ENCODE measurements at places on chromosomes 5 and 9.

DNA sequence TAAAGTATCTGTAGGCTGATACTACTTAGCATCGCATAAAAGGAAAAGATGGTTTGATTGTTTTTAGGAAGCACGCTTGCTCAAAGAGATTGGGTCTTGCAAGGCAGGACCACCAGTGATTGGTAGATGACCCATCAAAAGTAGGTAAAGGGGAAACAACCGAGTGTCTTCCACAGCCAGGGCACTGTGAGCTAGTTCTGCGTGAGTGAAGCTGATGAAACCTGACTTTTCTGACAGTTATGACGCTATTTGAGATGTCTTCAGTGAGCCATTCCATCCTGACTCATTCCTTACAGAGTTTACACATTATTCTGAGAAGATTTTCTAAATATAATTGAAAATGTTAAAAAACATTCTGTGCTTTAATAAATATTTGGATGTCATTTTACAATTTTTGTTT lies 49.7 kb downstream of the BASP1 start:
- DNase-seq, result peak; percentile 66

DNA sequence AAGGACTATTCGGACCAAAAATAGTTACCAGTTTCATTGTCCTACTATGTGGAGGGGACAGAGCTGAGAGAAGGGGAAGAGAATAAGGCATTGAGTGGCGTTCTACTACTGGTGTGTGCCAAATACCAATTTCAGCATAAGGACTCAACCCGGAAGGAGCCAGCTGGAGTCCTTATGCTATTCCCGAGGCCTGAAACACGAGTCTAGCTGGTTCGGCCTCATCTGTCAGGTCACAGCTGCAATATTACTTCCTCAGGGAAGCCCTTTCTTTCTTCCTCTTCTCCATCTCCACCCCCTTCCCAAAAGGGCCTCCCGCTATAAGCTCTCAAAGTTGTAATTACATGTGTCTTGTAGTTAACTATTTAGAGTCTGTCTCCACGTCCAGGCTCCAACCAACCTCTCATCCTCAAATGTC lies 20.5 kb upstream of the FER start:
- DNase-seq, result peak; percentile 48

- peak; percentile 44 for DNase-seq
Observed at GRCh38 chr9:86652736-86653135, 294.6 kb downstream of the GAS1 start.

GRCh38 chr5:15604986-15605385 lies 105.0 kb downstream of the FBXL7 start:
- DNase-seq, result peak; percentile 40

GRCh38 chr5:148979083-148979723 lies 83.7 kb downstream of the SH3TC2 start:
- no peak for DNase-seq

DNA sequence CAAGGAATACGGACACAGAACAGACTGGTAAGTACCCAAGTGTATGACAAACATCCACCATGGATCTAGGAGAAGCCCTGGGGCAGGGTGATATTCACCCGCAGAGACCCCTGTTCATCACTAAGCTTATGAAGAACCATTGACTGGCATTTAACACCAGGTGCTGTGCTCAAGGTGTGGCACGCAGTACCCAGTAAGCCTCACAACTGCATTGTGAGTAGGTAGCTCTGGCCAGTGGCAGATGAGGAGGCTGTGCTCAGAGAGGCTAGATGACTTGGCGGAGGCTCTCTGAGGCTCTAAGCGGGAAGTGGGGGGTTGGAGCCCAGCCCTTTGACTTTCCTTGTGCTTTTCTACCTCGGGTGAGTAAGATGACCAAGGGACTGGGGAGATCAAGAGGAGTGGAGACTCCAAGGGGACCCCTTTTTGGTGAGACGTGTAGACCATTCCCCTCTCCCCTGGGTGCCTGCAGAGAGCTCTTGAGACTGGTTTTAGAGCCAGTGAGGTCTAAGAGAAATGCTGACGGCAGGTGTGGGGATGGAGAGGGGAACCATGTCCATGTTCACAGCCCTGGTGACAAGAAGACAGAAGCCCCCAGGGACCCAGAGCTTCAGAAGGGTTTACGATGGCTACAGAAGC lies 70.8 kb downstream of the IL6ST start:
- DNase-seq, result no peak

DNA sequence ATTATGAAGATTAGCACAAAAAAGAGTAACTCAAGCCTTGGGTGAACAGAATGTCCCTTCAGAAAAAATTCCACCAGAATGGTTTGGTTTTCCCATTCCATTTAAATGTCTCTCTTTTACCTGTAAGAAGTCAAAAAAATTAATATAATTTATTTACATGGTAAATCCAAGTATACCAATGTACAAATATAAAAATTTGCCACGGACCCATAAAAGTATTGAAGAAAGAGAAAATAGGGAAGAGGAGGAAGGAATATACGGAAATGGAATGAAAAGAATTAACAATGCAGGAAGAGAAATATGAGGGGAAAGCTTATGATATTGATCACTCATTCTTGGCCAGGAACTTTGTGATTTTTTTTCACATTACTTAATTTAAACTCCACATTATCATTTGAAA lies at the start of gene OR13C9:
Gene OR13C9, minus strand, starts transcription at position 101 of the 400 bp plus-strand sequence. Its CDS starts 0 bp downstream, at position 101.
- DNase-seq, result no peak

DNA sequence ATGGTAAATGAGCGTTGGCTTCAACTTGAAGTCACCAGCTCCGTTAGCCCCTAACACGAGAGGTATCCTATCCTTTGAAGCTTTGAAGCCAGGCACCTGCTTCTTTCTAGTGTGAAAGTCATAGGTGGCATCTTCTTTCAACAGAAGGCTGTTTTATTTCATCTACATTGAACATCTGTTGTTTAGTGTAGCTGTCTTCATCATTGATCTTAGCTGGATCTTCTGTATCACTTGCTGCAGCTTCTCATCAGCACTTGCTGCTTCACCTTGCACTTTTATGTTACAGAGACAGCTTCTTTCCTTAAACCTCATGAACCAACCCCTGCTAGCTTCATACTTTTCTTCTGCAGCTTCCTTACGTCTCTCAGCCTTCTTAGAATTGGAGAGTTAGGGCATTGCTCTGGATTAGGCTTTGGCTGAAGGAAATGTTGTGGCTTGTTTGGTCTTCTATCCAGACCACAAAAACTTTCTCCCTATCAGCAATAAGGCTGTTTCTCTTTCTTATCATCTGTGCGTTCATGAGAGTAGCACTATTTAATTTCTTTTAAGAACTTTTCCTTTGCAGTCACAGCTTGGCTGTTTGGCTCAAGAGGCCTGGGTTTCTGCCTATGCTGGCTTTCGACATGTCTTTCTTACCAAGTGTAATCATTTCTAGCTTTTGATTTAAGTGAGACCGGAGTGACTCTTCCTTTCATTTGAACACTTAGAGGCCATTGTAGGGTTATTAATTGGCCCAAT lies 47.2 kb downstream of the PCSK5 start:
- no peak for DNase-seq

DNA sequence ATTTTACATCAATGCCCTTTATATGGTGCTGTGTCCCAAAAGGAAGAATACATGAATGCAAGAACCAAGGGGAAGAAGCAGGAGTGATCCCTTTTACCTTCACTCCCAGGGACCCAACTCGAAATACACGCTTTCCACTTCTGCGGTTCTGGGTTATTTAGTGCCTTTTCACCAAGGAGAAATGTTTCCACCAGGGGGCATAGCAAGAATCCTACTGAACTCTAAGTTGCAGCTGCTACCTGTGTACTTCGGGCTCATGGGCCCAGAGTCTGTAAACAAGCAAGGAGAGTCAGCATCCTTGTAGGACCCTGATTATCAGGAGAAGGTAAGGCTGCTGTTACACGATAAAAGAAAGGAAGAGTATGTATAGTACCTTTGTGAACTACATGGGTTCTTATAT lies 45.7 kb downstream of the DPYSL3 start:
- peak; percentile 66 for DNase-seq

DNA sequence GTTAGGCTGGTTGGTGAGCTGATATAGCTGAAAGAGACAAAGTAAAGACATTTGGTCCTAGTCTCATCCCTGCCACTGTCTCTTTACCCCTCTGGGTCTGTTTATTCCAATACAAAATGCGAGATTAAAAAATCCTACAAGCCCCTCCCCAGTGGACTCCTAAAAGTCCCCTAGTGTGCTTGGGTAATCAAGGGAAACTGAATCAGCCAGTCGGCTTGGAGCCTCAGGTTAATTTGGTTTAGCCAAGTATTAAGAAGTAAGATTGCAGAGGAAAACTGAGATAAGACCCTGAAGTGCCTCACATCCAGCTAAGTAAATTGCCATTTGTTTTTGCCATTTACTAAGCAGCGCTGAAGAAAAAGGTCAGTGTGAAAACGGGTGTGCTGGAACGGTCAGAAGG lies 10.4 kb downstream of the NIM1K start:
- DNase-seq, result no peak

DNA sequence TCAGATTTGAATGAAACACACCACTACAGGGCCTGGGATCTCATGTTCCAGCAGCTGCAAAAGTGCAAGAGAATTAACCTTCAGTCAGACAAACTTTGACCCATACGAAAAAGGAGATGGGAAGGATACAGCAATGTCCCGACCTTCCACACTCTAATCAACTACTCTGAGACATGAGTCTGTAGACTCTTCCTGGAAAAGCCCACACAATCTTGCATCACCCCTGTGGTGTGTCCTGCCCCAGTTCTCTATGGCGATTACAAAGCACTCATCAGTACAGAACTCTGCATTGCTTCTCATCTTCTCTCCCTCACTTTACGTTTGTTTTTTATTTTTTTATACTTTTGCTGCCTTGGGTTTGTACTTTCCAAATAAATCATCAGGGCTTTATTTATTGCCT lies 241.0 kb upstream of the KIF2A start:
- peak; percentile 5 for DNase-seq

DNA sequence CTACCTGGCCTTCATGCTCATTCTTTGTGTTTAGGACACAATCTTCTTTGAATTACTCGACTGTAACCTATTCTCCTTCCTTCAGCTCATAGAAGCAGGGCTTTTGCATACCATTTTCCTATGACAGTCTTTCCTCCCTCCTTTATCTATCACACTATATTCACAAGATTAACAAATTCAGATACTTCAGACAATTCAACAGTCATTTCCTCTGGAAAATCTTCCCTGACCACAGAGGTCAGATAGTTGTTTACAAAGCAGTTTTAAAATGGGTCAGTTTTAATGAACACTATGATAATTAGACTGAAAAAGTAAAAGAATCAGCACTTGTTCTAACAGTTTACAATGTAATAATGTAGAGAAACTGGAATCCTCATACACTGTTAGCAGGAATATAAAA lies 4.3 kb downstream of the CAAP1 start:
- DNase-seq, result no peak

DNA sequence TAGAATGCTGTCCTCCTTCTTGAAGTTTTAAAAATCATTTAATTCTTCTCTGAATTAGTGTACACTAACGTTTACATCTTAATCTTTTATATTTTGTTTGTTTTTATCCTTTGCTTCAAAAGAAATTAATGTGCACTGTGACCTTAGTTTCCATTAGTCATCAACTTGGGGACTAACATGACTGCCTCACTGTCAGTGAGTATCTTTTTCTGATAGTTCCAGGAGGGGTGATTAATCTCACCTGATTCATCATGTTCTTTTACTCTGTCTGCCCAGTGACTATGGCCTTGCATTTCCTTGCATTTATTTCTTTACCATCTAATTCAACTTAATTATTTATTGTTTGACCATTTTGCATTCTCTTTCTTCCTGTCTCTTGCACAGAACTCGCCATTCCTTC lies 33.4 kb upstream of the NR3C1 start:
- peak; percentile 46 for DNase-seq

DNA sequence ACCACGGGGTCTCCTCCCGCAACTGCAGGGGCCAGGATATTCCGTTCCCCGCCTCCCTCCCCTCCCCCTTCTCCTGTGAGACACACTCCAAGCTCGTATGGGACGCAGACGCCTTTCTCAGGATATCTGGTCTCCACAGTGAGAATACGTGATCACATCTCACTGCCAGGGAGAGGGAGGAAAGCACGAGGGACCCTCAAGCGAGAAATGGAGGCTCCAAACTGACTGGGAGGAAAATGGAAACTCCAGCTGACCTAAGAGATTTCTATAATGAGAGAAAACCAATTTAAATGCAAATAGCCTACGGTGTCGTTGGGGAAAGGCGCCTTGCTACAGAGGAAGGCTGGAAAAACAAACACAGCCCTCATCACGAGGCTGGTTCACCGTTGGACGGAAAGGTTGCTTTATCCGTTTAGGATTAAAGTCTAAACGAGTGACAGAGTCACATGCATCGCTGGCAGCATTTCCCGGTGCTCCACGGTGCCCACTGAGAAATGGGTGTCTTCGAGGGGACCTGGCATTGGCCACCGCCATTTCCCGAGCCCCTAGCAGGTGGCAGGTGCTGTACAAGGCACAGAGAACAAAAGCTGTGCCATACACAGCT lies 116.9 kb upstream of the CPEB4 start:
- DNase-seq, result no peak

- DNase-seq, result no peak
Observed at GRCh38 chr9:104088416-104088815, 5.7 kb upstream of the SMC2 start.

DNA sequence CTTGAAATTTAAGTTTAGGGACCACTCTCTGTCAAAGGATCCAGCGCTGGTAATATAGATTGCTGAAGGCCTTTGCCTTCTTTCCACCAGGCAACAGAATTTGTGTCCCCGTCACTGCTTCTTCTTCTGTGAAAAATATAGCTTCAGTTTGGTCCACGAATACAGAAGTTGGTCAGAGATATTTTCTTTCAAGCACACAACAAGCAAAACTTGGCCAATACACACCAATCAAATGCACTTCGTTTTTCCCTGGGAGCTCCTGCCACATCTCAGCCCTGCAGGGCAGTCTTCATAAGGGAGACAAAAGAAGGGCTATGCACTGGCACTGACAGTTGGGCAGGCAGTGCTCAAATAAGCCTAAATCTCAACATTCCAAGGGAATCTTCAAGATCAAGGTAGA lies 22.9 kb downstream of the HAVCR2 start:
- DNase-seq, result no peak

GRCh38 chr5:125169396-125169795 lies 423.0 kb upstream of the ZNF608 start:
- DNase-seq, result no peak

DNA sequence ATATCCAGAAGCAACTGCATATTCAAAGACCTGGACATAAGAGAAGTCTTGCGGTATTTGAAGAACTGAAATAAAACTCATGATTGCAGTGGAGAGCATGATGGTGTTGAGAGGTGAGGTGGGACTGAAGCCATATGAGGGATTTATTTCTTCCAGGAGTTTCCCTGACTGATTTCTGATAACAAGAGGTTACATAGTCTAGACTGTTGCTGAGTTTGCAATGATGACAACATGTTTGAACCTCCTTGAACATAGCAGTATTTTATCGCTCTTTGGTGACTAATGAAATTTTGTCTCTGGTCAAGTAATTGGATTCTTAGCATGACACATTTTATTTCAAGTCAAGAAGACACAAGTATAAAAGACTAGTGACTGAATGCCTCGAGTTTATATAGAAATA lies 61.8 kb downstream of the ACTBL2 start:
- DNase-seq, result no peak

All from fibroblast of mammary gland (primary cell).